Tibial nerve (tissue), 4 donors: ENCODE measurements at places on chromosomes 3 and 15. TPM values are rescaled to one million over a fixed set of nuclear protein-coding genes. Genes with fewer than 3 reads are reported as not detected.

SAMD7 gene
- total RNA-seq, result not detected

LZTFL1 gene
- total RNA-seq, result 20.5 TPM

PRSS50 gene
- 0.22 TPM for total RNA-seq

CCR9 gene
- total RNA-seq, result 0.78 TPM

GOLGA6L22 gene
- not detected for total RNA-seq

DTWD1 gene
- 20.3 TPM for total RNA-seq

SPCS1 gene
- total RNA-seq, result 123 TPM

- DNase-seq, result no peak
Observed at GRCh38 chr3:57743496-57743895, 12.6 kb upstream of the SLMAP start.

GRCh38 chr3:169528289-169528688 lies 135.2 kb downstream of the MECOM start:
- DNase-seq, result no peak

DNA sequence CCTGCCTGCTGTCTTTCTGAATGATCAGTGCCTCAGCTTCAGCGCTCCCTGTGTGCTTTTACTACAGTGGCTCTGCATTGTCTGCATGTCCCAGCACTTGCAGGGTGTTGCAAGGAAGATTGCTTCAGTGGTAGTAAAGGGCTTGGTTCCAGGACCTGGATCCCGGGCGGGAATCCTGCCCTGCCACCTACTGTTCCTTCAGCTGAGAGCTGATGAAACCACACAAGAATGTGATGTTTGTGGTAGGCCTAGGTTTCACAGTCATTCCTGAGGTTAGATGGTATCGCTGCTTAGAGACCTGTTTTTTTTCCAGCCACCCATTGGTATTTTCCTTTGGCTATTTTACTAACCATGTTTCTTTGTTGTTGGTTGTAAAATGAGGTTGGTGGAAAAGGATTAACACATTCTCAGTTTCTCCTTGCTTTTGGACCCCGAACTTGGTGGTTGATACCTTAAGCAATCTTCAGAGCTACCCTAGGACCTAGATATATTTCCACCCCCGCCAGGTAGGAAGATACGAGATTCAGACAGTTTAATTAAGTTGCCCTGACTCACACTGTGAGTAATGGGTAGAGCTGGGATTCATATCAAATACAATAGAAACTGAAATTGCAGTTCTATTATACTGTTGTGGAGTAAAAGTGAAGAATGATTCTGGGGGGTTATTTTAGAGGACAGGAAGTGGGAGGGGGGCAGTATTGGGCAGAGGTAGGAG lies 11.4 kb downstream of the GPR87 start:
- DNase-seq, result peak; percentile 52

DNA sequence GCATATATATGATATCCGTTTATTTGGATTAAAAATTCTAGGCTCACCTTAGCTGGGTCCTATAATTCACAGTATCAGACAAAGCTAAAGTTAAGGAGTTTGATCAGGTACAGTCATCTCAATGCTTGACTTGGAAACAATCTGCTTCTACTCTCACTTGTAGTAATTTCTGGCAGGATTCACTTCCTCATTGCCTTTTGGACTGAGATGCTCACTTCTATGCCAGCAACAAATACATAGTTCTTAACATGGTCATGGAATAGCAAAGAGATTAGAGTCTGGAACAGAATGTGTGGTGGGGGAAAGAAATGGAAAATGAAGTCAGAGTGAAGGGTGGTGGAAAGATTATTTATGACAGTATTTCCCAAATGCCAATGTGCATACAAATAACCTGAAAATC lies 693.6 kb downstream of the CADM2 start:
- no peak for DNase-seq

DNA sequence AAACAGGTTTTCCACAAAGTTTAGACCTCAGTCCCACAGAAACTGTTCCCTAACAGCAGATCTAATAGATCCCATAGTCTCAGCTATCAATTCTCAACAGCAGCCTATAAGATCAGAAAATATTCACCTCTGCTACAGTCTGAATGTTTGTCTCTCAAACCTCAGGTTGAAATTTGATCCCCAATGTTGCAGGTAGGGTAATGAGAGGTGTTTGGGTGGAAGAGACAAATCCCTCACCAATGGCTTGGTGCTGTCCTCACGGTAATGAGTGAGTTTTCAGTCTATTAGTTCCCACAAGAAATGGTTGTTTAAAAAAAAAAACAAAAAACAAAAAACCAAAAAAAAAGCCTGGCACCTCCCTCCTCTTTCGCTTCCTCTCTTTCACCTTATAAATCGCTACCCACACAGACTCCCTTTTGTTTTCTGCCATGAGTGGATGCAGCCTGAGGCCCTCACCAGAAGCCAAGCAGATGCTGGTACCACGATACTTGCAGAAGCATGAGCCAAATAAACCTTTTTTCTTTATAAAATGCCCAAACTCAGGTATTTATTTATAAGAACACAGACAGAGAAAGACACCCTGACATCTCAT lies 14.2 kb downstream of the ZNF280D start:
- no peak for DNase-seq

DNA sequence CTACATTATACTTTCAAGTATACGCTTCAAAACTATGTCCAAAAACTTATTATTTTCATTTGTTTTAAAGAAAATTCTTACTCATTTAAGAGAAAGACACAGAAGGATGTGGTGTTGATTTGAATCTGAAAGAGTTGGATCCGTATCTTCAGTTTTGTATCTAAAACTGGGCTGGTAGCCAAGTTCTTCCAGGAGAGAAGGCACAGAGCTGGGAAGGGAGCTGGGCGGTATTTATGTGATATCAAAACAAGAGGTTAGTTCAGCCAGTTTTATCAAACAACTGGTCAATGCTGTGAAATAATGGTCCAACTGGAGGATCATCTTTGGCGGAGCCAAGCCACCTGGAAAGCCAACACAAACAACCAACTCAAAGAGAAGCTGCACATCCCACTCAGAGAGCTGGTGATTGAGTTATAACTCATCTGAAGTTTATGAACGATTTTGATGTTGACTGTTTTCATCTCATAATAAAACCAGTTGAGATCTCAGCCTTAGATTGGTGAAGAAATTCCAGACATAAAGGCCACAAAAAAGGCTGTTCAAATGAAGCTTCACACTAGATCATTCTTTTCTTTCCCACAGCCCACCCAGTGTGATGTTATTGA lies 489.6 kb upstream of the RASGRP1 start:
- peak; percentile 49 for DNase-seq
